NB4 (cell line): ENCODE measurements at places on chromosomes 11 and 22.

DNA sequence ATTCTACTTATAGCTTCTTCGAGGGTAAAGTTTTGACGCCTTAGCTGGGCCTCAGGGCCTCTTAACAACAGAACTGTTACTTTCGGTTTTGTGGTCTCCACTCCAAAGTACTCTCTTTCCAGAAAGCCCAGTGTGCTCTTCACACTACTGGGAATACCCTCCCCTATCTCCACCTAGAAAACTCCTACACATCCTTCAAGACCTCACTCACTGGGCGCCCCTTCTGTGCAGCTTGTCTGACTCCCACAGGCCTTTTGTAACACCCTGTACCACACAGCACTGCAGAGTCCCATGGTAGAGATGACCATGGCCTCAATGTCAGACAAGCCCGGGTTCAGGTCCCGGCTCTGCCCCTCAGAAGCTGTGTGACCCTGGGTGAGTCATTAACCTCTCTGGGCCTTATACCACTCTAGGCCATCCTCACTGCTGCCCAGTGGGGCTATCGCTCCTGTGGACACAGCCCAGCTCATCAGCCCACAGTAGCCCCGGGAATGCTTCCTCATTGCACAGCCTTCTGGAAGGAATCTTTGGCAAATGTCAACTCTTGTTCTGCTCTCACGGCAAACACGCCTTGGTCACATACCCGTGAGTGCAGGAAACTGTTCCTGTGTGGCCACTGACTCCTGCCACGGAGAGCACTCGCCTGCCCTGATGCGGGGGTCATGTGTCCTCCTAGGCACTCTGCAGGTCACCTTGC, 51.4 kb downstream of the SHISAL1 start:
- no peak for DNase-seq

GRCh38 chr22:31377612-31378011, 21.8 kb upstream of the DRG1 start:
- DNase-seq = no peak

- DNase-seq = no peak
Measured at GRCh38 chr11:114310095-114310494, 13.9 kb downstream of the NNMT start.

GRCh38 chr11:118147502-118147901, 5.1 kb downstream of the SCN4B start:
- DNase-seq = peak; percentile 43

- no peak for DNase-seq
Measured at GRCh38 chr11:102453302-102453695, 734 bp upstream of the TMEM123 start.

DNA sequence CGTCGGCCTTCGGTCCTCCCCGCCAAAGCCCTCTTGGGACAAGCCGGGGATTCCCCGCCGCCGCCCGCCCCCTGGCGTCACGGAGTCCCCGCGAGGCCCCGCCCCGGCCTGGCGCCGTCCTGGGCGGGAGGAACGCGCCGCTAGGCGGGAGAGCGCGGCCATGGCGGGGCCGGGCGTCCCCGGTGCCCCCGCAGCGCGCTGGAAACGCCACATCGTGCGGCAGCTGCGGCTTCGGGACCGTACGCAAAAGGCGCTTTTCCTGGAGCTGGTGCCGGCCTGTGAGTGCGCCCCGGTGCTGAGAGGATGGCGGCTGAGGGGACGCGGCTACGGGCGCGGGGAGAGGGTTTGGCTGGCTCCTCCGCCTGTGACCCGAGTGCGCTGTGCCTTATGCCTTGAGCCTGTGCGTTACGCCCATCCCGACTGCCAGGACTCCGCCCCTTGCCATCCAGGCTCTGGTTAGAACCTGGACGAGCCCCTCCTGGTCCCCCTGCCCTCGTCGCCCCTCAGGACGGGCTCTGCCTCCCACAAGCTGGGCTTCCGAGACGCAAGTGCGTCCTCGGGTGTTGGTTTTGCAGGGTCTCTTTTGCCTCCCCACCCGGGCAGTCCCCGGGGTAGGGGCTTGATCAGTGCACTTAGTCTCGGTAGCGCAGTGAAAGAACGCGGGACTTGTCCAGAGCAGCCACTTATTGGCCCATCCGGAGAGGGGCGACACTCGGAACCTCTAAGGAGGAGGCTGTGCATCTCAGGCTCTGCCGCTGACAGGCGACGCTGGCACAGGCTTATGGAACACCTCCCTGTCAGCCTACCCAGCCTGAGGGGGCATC, at the start of gene ATG16L2:
Gene ATG16L2, plus strand, starts transcription at position 126 of the 824 bp plus-strand sequence. Its CDS starts 35 bp downstream, at position 161.
- peak; percentile 93 for DNase-seq

DNA sequence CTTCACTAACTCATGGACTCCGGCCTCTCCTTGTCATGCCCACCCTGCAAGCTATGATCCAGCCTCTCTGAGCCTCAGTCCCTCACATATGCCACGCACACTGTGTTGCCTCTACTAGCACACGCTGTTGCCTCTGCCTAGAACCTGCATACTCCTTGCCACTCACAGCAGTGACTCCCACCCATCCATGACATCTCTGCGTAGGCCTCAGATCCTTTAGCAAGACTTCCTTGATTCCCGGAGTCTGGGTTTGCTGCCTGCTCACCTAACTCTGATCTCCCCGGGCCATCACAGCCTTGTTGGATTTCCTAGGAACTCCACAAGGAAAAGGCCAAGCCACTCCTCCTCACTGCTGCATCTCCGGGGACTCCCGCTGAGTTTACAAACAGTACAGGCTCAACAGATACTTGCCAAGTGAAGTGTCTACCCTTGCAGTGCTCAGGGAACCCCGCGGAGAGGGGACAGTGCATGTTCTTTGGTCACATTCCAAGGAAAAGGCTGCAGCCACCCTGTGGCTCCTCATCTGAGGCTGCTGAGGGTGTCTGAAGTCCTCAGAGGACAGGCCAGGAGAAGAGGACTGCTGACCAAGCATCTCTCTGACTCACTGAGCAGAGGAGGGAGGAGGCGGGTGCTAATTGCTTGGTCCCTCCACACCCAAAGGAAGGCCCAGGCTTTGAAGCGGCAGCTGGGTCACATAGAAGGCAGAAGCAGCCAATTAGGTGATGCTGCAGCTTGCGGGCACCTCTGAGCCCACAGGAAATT, 42.4 kb upstream of the NAV2 start:
- no peak for DNase-seq

DNA sequence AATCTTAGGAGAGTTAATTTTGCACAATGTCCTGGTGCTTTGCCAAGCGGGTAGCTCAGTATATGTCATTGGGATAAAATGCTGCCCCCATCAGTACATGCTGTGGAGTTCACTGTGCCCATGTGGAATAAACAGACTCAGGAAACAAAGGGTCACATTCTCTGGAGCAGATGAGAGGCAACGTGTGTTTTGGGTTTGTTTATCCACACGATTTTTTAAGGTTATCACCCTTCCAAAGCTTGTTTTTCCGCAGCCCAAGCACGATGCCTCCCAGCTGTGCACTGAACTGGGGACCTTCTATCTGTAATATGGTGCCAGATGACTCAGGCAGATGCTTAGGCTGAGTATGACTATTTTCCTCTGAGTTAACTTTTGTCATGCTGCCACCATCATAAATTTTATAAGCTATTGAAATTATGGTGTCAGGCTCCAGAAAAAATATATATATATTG, 6.5 kb downstream of the OR4D6 start:
- DNase-seq = no peak

DNA sequence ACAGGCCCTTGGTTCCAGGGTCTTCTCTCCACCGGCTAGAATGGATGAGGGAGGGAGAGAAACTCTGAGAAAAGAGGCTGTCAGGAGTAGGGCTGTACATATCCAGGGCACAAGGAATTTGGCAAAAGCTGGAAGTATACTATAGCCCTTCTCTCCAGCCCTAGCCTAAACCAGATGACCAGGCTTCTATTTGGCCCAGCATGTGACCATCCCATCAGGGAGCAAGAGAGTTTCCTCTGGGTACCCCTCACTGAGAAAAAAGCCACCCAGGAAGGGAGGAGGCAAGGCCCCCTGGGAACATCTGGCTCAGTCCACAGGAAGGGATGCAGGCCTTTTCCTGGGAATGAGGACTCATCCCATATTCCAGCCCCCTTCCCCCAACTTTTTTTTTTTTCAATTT, 8.3 kb downstream of the CD44 start:
- no peak for DNase-seq

- no peak for DNase-seq
Measured at GRCh38 chr11:112760396-112761059, 200.7 kb upstream of the NCAM1 start.

- DNase-seq = no peak
Measured at GRCh38 chr11:73219396-73220285, 1.6 kb downstream of the P2RY2 start.

- DNase-seq = no peak
Measured at GRCh38 chr11:20226933-20227332, 66.7 kb upstream of the DBX1 start.

DNA sequence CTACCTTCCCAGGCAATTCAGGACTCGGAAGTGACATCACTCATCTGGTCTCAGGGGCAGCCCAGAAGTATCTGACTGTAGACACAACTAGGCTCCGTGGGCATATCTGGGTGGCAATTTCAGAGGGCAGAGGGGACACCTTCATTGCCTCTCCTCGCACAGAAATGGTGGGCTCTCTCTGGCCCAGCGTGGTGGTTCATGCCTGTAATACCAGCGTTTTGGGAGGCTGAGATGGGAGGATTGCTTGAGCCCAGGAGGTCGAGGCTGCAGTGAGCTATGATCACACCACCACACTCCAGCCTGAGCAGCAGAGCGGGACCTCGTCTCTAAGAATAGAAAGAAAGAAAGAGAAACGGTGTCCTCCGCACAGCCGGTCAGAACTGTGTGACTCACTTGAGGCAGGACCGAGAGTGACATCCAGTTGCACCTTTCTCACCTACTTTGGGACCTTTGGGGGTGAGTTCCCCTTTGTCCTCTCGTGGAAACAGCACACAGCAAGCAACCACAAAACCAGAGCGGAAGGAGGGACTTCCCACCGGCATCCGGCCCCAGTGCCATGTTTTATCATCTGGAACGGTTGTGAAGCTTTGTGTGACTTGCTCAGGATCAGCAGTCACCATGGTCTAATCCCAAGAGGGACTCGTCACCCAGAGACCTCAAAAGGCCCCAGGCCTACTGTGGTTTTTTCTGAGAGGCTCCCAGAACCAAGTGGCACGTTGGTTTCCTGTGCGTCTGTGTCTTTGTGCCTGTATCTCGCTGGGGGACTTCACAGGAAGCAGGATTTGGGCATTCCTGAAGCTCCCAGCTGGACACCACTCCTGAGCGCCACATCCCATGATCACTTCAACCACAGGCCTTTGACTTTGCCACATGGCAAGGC, 38.4 kb upstream of the EMID1 start:
- peak; percentile 100 for DNase-seq

DNA sequence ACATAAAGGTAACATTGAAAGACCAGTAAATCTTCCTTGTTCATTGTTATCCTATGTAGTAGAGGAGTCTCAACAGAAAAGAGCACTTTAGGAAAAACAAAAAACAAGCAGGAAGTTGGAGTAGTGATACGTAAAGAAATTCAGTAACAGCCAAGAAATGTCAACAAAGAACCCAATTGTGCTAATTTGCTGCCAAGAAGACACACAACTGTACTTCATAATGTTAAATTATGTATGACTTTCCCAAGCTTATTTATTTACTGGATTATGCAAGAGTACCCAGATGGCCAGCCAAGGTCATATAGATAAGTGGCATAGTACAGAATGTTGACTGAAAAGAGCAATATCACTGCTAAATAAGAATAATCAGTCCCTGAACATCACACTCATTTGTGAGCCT, 264.7 kb upstream of the CCDC179 start:
- DNase-seq = no peak

DNA sequence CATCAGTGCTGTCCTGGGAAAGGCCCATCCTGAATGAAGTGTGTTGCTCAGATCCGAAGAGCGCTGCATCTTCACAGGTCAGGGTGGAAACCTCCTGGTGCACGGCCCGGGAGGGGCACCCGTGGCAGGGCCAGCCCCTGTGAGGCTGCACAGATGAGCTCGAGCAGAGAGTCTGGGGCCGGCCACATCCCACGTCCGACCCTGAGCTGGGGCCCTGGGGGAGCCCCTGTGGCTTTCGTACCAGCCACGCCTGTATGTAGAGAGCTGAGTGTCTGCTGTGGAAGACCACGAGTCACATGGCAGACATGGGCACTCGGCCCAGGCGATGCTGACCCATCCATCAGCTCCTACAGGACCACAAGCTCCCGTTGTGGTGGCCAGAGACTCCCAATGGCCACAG, 24.9 kb upstream of the SEPTIN5 start:
- DNase-seq = peak; percentile 64

DNA sequence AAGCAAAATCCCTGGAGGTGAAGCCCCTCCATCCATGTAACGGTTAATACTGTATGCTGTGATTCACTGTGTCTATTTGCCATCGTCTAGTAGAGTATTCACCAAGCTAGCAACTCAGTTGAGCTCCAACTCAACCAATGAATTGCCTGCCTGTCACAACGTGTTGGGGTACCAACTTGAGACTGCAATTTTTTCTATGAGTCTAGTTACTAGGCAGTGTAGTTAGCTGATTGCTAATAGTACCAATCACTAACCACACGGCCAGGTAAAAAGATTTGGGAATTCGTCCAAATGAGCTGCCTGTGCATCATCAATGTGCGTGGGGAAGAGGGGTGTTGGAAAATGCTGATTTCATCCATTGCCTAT, 1.0 kb upstream of the BTG4 start:
- DNase-seq = no peak

GRCh38 chr11:8296038-8296649, 32.5 kb upstream of the LMO1 start:
- DNase-seq = no peak

- DNase-seq = no peak
Measured at GRCh38 chr22:19398206-19398605, 33.3 kb downstream of the HIRA start.

DNA sequence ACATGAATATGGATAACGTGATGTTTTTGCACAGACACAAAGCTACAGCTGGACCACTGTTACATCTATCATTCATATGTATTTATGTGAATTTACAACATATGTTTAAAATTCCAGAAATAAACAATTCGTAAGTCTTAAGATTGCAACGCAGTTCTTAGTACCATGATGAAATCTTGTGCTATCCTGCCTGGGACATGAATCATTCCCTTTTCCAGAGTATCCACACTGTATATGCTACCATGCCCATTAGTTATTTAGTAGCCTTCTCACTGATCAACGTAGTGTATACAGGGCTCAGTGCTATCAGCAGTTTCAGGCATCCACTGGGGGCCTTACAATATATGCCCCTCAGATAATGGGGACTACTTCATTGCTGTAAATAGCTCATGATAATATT, 4.3 kb downstream of the ATL3 start:
- DNase-seq = no peak

DNA sequence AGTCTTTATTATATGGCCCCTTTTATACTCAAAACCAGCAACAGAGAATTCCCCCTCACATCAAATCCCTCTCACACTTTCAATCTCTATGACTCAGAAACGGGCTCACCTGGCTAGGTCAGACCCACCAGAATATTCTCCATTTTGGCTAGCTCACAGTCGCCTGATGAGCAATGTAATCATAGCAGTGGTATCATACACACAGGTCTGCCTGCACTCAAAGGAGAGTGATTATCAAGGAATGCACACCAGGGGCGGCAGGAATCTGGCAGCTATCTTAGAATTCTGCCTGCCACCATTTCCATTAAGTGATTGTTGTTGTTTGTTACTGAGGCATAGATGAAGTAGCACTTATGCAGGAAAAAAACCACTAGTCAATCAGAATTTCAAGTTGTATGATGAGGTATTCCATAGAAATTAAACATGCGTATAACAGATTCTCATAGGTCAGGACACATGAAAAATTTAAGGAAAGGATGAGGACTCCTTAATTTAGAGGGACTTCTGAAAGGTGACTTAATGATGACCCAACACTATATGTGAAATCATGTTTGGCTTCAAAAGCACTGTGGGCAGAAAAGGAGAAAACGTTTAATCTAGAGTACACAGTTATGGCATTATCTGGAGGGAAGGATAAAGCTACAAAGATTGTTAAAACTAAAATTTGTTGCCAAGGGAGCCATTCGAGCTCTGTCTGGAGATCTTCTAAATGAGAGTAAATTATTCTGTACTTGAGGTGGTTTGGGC, 185.8 kb upstream of the DDI1 start:
- no peak for DNase-seq
